Myocyte (in vitro differentiated cells): ENCODE measurements at places on chromosomes 12 and 14. TPM values are rescaled to one million over a fixed set of nuclear protein-coding genes. Genes with fewer than 3 reads are reported as not detected.

The RNASE3 gene
- total RNA-seq: not detected in 2 replicates

The NYNRIN gene
- total RNA-seq: 0.05 and 0.21 TPM in 2 replicates

The ANG gene
- total RNA-seq: 0.42 and 1.4 TPM in 2 replicates

The CGRRF1 gene
- 13.7 and 20.8 TPM in 2 replicates for total RNA-seq

The IFT81 gene
- total RNA-seq: 11.5 and 17.7 TPM in 2 replicates

The GPR162 gene
- 2.5 and 4.6 TPM in 2 replicates for total RNA-seq

The TSPAN11 gene
- 0.16 TPM in 2 replicates for total RNA-seq

The GZMB gene
- not detected in 2 replicates for total RNA-seq

The FGF23 gene
- not detected in 2 replicates for total RNA-seq

The RPS6KA5 gene
- 5.5 and 5.6 TPM in 2 replicates for total RNA-seq

The ACSM4 gene
- not detected in 2 replicates for total RNA-seq

The BCL7A gene
- 14.0 and 17.2 TPM in 2 replicates for total RNA-seq

The OR4K17 gene
- not detected in 2 replicates for total RNA-seq

GRCh38 chr12:93767524-93767863 lies 90.3 kb downstream of the CRADD start:
- no peak for DNase-seq

DNA sequence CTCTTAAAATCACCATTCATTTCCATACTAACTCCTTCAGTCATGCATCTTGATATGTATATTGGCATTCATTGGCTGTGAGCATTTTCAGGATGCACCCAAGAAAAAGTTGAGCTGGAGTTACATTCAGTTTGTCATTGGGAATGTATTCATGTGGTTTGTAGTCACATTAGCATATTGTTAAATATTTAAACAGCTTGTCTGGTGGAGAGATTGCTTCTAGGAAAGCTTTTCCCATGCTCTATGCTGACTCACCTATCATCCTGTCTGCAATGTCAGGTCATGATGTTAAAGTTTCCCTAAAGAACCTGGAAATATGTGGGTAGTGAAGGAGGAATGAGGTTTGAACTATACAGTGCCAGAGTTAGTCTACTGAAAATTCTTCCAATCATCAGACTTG lies 583.6 kb downstream of the GALC start:
- DNase-seq: no peak

DNA sequence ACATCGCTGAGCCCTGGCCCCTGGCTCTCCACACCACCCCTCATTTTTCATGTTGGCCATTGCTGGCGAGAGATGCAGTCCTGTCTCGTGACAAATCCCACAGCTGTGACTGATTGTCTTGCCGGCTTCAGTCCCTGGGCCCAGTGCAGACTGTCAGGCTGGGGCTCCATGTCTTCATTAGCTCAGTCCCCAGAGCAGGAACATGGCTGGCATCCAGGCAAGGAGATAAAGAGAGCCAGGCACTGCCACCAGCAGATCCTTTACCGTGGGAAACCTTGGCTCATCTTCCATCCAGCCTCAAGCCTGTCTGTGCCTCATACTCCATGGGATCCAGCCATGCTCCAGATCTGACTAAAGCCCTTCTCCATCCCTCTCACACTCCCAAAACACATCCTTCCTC lies 284.7 kb upstream of the FKBP4 start:
- no peak for DNase-seq

GRCh38 chr14:55451398-55451797 lies 11.0 kb upstream of the TBPL2 start:
- no peak for DNase-seq

DNA sequence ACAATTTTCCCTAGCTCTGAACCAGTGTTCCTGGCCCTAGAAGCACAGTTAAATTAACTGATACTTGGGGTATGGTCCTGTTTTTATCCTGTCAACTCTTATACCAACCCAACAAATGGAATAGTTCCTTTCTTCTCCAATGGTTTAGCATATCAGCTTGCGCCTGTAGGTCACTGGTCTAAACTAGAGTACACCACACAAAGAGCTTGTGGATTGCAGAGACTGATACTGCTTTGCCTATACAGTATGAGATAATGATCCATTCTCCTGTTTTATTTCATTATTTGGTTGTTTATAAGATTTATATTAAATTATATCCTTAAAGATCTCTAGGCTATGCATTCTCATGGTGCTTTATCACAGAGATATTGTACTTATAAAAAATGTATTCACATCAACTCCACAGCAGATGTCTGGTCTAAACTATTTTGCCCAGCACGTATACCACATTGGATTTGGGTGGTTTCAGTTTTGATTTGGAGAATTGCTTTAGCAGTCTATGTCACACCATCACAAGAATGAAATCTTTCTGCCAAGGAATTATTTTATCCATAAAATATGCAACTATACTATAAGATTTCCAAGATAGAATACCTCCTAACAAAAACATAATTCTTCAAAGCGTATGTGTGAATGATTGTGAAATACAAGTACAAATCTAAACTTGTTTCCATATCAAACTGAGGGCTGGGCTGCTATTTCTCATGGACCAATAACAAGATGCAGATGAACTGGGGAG lies 142.1 kb downstream of the SLC16A7 start:
- DNase-seq: no peak

DNA sequence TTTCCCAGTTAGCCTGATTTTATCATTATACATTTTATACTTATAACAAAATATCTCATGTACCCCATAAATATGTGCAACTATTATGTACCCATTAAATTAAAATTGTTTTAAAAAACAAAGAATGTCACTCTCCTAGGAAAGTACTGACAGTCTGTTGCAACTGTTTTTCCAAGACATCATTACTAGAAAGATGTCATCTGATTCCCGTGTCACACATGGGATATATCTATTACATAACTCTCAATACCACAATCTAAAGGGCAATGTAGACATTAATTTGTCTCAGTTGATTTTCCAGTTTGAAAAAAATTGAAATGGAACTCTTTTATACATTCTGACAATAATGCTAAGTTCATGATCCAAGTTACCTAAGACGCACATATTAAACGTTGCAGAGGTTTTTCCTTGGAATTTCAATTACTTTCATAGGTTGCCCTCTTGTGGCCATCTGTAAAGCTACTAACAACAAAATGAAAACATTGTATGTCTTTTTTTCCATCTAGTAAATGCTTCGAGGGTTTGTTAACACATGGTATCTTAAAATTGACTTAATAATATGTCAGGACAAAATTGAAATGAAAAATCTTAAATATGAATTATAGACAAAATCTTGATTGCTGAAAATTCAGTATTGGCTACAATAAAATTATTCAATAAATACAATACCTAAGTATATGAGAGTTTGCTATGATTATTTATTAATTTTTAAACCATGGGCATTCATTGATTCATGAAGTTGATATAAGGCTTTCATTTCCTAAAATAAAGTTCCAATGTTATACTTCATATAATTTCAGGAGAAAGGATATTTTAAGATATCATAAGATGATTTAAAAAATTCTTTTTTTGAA lies 131.6 kb downstream of the PPFIA2 start:
- peak; percentile 51 for DNase-seq

DNA sequence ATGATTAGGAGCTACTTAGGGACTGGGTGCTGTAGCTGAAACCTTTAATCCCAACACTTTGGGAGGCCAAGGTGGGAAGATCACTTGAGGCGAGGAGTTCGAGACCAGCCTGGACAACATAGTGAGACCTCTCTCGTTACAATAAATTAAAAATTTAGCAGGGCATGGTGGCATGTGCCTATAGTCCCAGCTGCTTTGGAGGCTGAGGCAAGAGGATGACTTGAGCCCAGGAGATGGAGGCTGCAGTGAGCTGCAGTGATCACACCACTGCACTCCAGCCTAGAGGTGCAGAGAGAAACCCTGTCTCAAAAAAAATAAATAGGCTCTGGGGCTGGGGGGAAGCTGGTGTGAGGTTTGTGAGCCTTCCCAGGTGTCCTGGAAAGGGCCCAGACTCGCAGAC lies 97.2 kb downstream of the FBXL14 start:
- DNase-seq: no peak

DNA sequence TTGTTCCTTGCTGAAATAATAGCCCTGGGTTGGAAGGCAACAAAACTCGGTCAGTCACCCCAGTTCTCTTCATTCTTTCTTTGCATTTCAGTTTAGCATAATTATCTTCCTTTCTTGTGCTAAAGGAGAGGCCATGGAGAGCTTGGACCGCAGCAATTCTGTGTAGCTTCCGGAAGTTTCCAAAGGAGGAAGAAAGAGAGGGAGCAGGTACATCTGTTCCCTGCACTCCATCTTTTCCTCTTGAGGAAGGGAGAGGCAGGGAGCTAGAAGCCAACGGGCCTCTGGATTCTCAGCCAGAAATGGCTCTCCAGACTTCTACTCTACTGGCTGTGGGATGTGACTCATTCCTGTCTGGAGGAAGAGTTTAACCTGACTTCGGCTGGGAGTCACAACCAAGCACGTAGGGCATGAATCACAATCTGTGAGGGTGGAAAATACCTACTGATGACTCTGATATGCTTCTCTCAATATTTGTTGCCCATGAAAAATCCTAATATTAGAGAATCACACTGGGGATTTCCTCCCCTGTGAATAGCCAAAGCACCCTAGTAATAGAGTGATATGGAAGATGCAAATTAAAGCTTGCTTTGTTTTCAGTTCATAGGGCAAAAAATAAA lies 17.0 kb downstream of the ANO6 start:
- DNase-seq: peak; percentile 95

- peak; percentile 74 for DNase-seq
Observed at GRCh38 chr14:53151523-53152183, 1.5 kb downstream of the DDHD1 start.

DNA sequence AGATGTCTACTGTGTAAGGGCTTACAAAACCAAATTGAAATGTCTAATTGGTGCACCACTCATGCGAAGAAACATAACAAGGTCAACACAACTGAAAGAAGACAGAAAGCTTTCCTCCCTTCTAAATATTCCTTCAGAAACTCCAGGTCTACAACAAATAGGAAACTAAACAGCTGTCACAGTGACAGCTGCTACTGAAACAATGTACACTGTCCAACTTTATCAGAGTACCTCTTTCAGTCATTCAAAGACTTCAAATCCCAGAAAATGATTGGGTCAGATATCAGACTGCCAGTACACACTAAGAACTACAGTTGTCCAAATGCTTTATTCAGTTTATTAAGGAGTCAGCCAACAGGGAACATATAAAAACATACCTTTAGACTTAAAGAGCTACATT lies 35.2 kb downstream of the CEP128 start:
- DNase-seq: peak; percentile 71

DNA sequence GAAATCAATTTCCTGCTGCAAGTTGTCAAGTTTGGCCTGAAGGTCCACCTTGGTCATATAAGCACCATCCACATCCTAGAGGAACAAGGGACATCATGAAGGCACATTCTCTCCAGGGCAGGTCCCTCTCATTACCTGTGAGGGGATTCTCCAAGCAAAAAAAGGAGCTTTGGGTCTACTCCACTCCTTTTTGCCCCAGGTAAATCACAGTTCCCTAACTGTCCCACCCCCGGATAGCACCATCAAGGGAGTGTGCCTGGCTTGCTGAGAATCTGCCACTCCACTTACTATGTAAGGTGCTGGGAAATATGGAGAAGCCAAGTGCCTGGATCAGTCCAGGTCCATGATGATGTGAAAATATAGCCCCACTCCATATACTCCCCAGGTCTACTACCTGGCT lies 2.5 kb downstream of the KRT1 start:
- DNase-seq: no peak

DNA sequence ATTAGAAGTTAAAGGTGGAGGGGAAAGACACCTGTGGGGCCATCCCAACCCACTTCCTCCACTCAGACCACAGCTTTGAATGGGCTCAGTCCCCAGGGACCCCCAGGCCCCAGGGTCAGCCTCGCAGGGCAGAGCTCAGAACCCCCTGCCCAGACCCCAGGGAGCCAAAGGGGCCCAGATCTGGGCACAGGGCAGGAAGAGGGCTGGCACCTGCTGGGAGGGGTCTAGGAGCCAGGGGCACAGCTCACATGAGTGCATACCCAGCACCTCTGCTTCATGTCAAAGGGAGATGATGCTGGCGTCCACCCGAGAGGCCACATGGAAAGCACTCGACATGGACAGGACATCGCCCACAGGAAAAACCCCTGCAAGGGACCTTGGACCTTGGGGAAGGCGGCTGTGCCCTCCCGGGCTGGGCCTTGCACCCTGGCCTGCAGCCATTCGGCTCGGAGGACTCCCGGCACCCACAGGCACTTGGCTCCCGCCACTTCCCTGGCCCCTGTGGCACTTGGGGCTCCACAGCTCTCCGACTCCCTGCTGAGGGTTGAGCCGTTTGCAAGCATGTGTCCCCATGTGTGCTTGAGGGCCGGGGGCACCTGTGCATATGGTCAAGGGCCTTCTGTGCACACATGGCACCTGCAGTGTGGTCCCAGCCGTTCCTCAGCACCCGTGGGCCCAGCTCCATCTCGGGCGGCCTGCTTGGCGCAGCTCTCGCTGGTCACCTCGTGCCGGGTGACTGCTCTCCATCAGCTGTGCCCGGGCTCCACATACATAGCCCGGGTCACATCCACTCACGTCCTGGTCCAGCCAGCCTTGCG lies 7.8 kb upstream of the AMN start:
- no peak for DNase-seq

GRCh38 chr14:71384007-71384845 lies 477.0 kb downstream of the PCNX1 start:
- no peak for DNase-seq

- no peak for DNase-seq
Observed at GRCh38 chr14:24289649-24290280, 9.8 kb downstream of the DHRS1 start.

DNA sequence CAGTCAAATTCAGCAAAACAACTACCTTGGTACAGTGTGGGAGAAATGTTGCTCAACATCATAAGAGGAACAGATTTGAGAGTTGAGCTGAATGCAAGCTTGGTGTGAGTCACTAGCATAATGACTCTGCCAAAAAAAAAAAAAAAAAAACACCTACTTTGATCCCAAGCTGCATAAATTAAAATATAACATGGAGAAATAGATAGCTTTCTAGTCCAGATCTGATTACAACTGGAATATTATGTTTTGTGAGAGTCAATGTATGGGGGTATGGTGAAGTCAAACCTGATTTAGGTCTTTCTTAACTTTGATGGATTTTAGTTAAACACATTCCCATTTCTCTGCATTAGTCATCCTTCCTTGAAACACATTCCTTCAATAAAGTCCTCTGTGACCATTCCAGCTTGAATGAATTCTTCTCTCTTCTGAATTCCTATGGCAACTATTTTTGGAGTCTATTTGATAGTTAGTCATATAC lies 188.1 kb downstream of the SLC5A8 start:
- DNase-seq: peak; percentile 47

DNA sequence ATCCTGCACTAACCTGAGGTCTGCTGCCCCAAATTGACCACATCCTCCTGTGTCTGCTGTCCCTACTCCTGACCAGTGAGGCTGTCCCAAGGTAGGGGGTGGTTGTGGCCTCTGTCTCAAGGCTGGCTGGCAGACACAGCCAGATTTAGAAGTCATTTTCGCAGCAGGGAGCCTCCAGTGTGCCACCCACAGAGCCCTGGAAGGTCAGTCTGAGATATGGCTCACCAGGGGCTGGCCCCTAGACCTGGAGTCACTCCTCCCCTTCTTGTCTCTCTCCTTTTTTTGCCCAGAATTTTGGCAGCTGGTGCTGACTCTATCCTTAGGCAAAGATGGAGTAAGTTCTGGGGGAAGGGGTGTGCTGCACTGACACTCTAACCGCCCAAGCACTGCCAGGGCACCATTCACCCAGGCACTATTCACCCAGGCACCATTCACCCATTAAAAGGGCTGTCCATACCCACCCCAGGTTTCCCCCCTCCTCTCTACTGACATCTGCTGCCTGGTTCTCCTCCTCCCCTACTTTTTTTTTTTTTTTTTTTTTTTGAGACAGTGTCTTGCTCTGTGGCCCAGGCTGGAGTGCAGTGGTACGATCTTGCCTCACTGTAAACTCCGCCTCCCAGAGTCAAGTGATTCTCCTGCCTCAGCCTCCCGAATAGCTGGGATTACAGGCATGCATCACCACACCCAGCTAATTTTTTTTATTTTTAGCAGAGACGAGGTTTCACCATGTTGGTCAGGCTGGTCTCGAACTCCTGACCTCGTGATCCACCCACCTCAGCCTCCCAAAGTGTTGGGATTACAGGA lies 7.7 kb downstream of the DDN start:
- no peak for DNase-seq
